ENCODE measurements at places on chromosomes 12 and 14. TPM values are rescaled to one million over a fixed set of nuclear protein-coding genes. Genes with fewer than 3 reads are reported as not detected.

LRP6 gene
- 60.3 TPM for total RNA-seq

DNA sequence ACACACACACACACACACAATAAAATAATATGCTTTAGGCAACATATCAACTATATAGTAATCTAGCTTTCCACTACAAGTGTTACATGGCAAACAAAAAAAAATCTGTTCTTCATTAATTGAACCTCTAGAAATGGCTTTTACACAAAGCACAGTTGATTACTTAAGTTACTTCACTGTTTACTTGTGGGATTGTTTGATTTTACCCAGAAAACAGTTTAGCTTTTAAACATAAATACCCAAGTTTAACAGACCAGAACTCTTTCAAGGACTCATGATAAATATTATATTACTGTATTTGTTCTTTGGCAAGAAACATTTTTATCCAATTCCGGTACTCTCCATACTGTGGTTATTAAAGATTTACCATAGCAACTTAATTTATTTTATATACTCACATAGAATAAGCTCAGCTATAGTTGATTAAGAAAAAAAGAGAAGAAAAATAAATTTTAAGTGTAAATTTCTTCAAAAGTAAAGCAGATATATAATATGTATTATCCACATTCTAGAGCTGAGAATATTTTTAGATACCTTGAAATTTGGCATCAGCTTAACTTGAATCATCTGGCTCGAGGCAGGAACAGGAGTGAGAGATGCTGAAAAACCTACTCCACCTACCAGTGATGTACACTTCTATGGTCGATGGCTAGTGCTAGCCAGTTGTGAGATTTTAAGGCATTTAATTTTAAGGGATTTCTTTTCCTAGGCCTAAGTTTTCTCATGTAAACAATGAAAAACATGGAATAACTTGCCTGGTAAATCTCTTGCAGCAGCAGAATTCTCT lies 126.0 kb downstream of the BTG1 start:
- H3K27me3 ChIP-seq: no peaks in the 10 kb centered on the region
- peaks cover 27% of the 10 kb centered on the region for H3K4me1 ChIP-seq
- H3K27ac ChIP-seq: no peak overlapping the region
- DNase-seq: no peak

- DNase-seq: no peak
- no peaks in the 10 kb centered on the region for H3K27me3 ChIP-seq
- H3K4me3 ChIP-seq: no peak overlapping the region
- H3K4me1 ChIP-seq: peaks cover 7% of the 10 kb centered on the region
Measured at GRCh38 chr12:8941691-8942478, 7.6 kb downstream of the M6PR start.

AMN1 gene
- 8.3 TPM for total RNA-seq

DNA sequence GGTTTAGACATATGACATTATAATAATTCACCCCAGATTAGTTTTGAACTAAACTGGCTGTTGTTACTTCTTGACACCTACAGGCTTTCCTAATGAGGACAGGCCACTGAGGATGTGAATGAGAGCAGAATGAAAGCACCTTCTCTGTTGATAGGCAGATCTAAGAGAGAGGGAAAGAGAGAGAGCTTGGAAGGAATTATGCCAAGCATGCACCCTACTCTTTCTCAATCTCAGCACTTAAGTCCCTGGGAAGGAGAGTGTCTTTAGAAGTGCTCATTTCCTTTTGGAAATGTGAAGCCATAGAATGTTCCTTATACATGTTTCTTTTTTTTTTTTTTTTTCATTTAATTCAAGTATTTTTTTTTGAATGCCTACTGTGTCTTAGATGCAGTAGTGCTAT lies 49.0 kb downstream of the TBC1D15 start:
- no peak overlapping the region for H3K27ac ChIP-seq
- no peak for DNase-seq
- H3K4me1 ChIP-seq: no peaks in the 10 kb centered on the region
- H3K36me3 ChIP-seq: peaks cover 9% of the 10 kb centered on the region
- no peak overlapping the region for H3K4me3 ChIP-seq

DNA sequence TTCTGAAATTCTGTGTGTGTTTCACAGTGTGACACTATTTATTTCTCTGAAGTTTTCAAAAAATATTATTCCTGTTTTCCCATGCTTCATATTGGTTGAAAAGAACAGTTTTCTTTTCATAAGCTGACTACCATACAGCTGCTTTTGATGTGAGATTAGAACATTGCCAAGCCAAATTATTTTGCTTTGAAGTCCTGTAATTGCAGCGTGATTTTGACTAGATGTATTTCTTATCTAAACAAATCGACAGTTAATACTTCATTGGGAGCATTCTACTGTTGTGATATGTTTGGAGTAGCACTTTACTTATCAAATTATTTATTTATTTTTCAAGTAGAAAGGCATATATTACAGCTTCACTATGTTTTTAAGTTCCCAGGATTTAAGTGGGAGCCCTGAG lies 132.0 kb downstream of the DACT1 start:
- H3K27ac ChIP-seq: no peak overlapping the region
- no peaks in the 10 kb centered on the region for H3K27me3 ChIP-seq
- H3K4me3 ChIP-seq: no peak overlapping the region
- no peaks in the 10 kb centered on the region for H3K36me3 ChIP-seq
- H3K4me1 ChIP-seq: peaks cover 54% of the 10 kb centered on the region

FOXJ2 gene
- total RNA-seq: 15.4 TPM

SMOC1 gene
- 189 TPM for total RNA-seq

GRCh38 chr14:100419856-100420255 lies 96.7 kb downstream of the SLC25A47 start:
- no peak overlapping the region for H3K27ac ChIP-seq
- no peaks in the 10 kb centered on the region for H3K36me3 ChIP-seq
- peaks cover 15% of the 10 kb centered on the region for H3K4me1 ChIP-seq
- no peaks in the 10 kb centered on the region for H3K27me3 ChIP-seq

TBX3 gene
- 0.91 TPM for total RNA-seq

Data from neural crest cell (in vitro differentiated cells).